ENCODE measurements at places on chromosomes 3 and 15.

GRCh38 chr15:52378746-52379394 lies 83.3 kb upstream of the MYO5C start:
- DNase-seq = no peak

- no peak for DNase-seq
Observed at GRCh38 chr3:58116985-58117384, 93.8 kb downstream of the DNASE1L3 start.

- DNase-seq = no peak
Observed at GRCh38 chr3:138694287-138695007, 85.9 kb downstream of the FAIM start.

GRCh38 chr3:112635674-112636073 lies 5.3 kb downstream of the CCDC80 start:
- DNase-seq = no peak

GRCh38 chr3:184562878-184563560 lies 1.4 kb downstream of the EPHB3 start:
- no peak for DNase-seq

- no peak for DNase-seq
Observed at GRCh38 chr15:36994790-36995189, 105.6 kb downstream of the MEIS2 start.

GRCh38 chr15:80459380-80459779 lies 55.2 kb downstream of the ARNT2 start:
- DNase-seq = no peak

- DNase-seq = no peak
Observed at GRCh38 chr3:4113811-4114522, 189.2 kb upstream of the SETMAR start.

- no peak for DNase-seq
Observed at GRCh38 chr3:125957674-125958510, 11.1 kb upstream of the ROPN1B start.

- peak; percentile 68 for DNase-seq
Observed at GRCh38 chr3:100590114-100590839, 19.1 kb upstream of the ADGRG7 start.

DNA sequence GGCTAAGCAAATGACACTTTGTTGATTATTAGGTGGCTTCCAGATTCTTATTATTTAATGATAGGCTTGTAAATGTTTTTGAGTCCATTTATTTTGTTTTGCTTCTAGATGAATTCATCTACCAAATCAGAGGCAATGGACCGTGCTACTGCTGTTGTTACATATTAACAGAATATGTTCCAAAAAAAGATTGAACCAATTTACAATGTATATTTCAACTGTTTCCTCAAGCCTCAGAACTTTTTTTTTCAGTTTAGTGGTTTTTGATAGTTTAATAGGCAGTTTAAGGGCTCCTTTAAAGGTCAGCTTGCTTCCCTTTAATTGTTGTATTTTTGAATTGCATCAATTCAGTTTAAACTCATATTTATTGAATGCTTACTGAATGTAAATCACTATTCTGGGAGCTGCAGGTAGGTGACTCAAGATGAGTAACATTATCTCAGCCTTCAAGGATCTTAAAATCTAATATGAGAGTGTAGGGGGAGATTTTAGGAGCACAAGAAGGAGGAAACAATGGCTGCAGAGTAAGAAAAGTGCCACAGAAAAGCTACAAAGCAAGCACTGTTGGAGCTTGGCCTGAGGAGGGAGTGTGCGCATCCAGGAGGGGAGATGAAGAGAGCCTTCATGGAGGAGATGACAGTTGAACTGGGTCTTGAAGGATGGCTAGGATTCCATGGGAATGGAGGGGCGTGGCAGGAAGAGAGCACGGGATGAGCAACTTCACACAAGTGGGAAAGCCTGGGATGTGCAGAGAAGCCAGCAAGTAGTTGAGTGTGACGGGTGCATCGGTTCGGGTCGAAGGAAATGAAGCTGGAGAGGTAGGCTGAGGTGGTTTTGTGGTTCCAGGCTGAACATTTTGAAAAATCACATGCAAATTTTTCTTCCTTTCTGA lies 14.7 kb downstream of the MAP2K1 start:
- no peak for DNase-seq

DNA sequence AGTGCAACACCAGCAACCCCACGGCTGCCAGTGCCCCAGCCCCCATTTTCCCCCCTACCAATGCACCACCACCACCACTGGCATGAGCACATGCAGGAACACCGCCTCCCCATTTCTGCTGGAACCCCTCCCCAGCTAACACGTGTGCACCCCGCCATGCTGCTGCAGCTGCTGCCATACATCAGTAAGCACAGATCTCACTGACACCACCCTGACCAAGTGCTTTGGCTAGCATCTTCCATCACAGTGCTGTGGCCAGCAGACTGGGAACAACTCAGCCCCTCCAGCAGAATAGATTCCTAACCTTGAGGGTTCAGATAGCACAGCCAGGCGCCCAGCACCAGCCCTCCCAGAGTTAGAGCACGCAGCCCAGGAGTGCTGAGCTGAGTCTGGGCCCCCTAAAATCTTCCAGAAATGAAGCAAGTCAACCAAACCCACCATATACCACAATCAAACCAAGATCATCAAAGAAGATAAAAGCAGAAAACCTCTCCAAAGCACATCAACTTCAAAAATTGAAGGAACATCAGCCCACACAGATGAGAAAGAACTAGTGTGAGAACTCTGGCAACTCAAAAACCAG lies 81.2 kb upstream of the CDV3 start:
- no peak for DNase-seq

GRCh38 chr15:25175789-25176615 lies 221.2 kb downstream of the SNRPN start:
- DNase-seq = no peak

DNA sequence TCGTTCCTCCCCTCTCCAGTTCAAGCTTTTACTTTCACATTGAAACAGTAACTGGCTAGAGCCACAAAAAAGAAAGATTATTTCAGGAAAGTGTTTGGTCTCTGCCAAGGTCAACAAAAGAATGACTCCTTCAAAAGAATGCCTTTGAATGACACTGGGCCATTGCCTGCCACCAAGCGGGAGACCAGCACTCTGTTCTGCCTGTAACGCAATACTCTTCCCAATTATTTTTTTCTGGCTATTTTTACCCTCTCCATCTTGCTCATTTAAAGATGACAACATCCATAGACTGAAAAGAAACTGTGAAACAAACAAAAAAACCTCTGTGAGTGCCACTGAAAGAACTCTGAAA lies 37.3 kb downstream of the EHHADH start:
- DNase-seq = no peak

- no peak for DNase-seq
Observed at GRCh38 chr3:40511031-40511718, 5.3 kb downstream of the ZNF620 start.

GRCh38 chr15:27036210-27036609 lies 65.2 kb downstream of the GABRG3 start:
- DNase-seq = no peak

DNA sequence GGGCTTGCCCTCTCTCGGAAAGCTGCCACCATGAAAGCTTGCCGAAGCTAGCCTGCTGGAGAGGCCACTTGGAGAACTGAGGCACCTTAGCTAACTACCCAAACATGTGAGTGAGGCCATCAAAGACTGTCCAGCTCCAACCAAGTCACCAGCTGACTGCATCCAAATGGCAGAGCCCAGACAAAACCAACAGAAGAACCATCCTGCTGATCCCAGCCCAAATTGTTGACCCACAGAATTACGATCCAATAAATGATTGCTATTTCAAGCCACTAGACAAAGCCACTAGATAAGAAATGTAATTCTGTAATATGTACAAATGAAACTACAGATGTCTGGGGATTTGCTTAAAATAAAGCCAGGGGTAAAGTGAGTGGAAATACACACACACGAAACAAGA lies 109.8 kb upstream of the TRPM1 start:
- no peak for DNase-seq

- DNase-seq = no peak
Observed at GRCh38 chr3:2714834-2715233, 395.3 kb downstream of the IL5RA start.

- peak; percentile 28 for DNase-seq
Observed at GRCh38 chr15:77107531-77108355, 36.8 kb upstream of the TSPAN3 start.

GRCh38 chr3:27686642-27687041 lies 35.5 kb downstream of the EOMES start:
- DNase-seq = no peak

- no peak for DNase-seq
Observed at GRCh38 chr3:25884981-25885380, 95.1 kb downstream of the OXSM start.

GRCh38 chr3:183975981-183976662 lies 41.6 kb downstream of the ABCC5 start:
- no peak for DNase-seq

GRCh38 chr3:58009026-58009748 lies 965 bp downstream of the FLNB start:
- peak; percentile 39 for DNase-seq

GRCh38 chr3:169722724-169723123 lies 42.1 kb downstream of the TERC start:
- no peak for DNase-seq

GRCh38 chr3:55884066-55884465 lies 397.0 kb upstream of the WNT5A start:
- no peak for DNase-seq

DNA sequence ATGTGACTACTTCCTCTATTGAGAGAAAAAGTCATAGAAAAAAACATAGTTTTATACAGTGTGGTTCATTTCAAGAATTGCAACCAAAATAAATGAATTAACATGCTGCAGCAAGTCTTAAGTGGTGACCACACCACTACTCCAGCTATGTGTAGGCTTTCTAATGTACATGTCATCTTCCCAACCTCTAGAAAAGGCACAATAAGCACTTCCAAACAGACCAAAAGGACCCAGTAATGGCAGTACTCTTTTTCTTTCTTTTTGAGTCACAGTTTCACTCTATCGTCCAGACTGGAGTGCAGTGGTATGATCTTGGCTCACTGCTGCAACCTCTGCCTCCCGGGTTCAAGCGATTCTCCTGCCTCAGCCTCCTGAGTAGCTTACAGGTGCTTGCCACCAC lies 219.3 kb upstream of the KBTBD8 start:
- DNase-seq = no peak

DNA sequence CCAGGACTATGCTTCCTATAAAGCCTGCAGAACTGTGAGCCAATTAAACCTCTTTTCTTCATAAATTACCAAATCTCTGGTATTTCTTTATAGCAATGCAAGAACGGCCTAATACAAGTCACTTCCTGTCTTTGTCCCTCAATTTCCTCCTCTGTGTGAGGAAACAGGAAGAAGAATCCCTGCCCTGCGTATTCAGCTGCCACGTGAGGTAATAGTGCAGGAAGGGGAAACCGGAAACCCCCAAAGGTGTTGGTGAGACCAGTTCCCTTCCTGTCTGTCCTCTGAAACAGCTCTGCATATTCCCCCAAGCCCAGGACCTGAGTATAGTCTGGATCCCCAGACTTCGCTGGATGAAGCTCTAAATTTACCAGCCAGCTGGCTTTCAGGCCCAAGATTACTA lies 18.1 kb upstream of the PTPN23 start:
- DNase-seq = peak; percentile 34

- DNase-seq = no peak
Observed at GRCh38 chr3:113232342-113232741, 21.0 kb downstream of the BOC start.

DNA sequence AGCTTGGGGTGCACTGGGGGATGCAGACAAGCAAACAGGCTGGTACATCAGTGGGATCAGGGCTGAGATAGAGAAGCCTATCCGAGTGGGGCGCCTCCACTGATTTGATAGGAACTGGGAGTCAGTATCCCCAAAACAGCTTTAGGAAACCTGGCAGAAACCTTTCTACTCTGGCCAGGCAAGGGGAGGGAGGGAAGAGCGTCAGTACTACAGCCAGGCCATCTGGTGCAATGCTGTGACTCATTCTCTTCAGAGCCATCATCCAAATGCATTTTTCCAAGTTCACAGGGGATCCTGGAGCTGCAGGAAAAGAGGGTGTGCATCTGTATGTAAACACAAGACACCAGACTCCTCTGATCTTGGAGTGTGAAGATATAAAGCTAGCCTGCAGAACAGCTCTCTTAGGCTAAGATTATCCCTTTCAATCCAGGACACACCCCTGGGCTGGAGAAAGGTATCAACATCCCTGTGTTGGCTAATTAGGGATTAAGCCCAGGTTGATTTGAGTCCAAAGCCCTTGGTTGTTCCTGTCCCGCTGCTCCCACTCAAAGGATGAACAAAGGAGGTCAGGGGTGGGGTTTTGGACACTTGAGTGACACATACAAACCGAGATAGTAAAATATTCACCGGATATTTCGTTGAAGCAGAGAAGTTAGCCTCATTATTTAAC lies 9.3 kb downstream of the GALNT15 start:
- no peak for DNase-seq

DNA sequence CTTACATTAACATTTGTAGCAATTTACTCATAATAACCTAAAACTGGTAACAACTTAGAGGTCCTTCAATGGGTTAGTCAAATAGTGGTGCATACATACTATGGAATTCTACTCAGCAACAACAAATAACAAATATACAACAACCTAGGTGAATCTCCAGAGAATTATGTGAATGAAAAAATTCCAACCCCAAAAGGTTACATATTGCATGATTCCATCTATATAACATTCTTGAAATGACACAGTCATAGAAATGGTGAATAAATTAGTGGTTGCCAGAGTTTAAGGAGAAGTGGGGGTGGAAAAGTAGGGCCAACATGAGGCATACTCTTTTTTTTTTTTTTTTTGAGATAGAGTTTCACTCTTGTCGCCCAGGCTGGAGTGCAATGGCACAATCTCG lies 12.7 kb upstream of the SNTN start:
- DNase-seq = no peak

Measured in CD4-positive, alpha-beta T cell treated with Interleukin-21 for 1 hour (primary cell).